Left cardiac atrium (tissue), 4 donors: ENCODE measurements at places on chromosomes 2 and 18. TPM values are rescaled to one million over a fixed set of nuclear protein-coding genes. Genes with fewer than 3 reads are reported as not detected.

DNA sequence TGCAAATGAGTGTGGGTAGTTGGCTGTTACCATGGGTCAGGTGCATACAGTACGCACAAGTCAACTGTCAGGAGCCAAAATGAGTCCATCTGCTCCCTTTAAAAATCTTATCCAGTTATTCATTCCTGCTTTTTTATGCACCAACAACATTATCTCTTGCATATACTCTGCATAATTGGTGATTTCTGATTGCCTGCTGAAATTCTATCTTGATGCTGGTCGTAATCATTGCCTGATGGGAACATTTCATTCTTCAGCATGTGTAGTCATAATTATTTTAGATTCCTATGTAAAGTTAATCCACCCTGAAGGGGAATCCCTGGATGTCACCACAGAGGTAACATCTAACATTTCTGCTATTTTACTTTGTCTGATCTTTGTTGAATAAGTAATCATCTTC, 102.2 kb upstream of the RND3 start:
- DNase-seq: no peak

- DNase-seq: no peak
Observed at GRCh38 chr2:122072666-122073065, 317.2 kb downstream of the TSN start.

GRCh38 chr2:175366815-175367214, 185.3 kb upstream of the ATP5MC3 start:
- no peak for DNase-seq

GRCh38 chr18:10315522-10315921, 138.9 kb upstream of the APCDD1 start:
- DNase-seq: no peak

- no peak for DNase-seq
Observed at GRCh38 chr2:39530411-39530866, 93.4 kb upstream of the MAP4K3 start.

- no peak for DNase-seq
Observed at GRCh38 chr2:74525717-74526648, at the start of gene DQX1. Gene DQX1, minus strand, starts transcription at chr2:74526231. Its CDS starts 502 bp downstream, at chr2:74525729.

DNA sequence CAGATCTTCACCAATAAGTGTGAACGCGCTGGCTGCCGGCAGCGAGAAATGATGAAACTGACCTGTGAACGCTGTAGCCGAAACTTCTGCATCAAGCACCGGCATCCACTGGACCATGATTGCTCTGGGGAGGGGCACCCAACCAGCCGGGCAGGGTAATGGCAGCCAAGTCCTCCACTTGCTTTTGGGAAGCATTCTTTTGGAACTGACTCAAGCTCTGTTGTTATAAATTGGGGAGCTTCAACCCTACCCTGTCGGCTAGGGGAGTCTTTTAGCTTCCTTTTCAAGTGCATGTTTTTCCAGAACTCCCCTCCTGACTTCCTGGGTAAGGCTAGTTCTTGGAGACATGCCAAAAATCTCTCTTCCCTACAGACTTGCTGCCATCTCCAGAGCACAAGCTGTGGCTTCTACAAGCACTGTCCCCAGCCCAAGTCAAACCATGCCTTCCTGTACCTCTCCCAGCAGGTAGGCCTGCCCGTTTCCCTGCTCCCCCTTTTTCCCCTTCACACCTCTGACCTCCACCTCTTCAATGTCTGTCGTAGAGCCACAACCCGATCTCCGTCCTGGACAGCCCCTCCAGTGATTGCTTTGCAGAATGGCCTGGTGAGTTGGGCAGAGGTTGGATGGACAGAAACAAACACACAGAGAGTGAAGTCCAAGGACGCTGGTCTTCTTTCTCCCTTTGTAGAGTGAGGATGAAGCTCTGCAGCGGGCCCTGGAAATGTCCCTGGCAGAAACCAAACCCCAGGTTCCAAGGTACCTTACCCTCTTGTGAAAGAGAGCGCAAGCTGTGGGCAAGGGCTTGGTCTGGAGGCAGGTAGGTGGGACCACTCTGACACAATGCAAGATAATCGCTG, 1.5 kb downstream of the ZFAND2B start:
- DNase-seq: no peak

DNA sequence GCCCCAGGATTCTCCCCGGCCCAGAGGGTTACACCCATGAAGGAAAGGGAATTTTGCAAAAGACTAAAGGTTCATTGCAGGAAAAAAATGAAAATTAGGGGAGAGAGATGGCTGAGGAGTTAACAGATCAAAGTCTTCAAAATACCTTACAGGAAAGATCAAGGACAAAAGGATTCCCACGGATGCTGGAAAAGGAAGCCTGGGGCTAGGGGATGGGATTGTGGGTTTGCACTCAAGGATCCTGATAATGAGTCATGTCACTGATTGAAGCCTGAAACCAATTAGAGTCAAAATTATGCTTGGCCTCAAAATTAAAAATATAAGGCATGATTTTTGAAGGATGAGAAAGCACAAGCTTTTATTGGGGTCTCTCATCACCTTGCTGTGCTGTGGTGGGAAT, 32.6 kb upstream of the COPS8 start:
- DNase-seq: no peak

Gene EFR3B
- total RNA-seq: 7.5 TPM

Gene APCDD1
- 48.3 TPM for total RNA-seq

Gene LYPD1
- total RNA-seq: 0.34 TPM

Gene ASAP2
- total RNA-seq: 18.2 TPM

Gene COL5A2
- total RNA-seq: 29.9 TPM

Gene RBKS
- total RNA-seq: 3.3 TPM

Gene NT5DC4
- not detected for total RNA-seq

Gene KCNG2
- 0.15 TPM for total RNA-seq

Gene GKN1
- total RNA-seq: not detected
